ENCODE measurements at places on chromosomes 3 and 15.

GRCh38 chr15:82966671-82967071 lies 14.2 kb upstream of the HOMER2 start:
- no peak for DNase-seq

DNA sequence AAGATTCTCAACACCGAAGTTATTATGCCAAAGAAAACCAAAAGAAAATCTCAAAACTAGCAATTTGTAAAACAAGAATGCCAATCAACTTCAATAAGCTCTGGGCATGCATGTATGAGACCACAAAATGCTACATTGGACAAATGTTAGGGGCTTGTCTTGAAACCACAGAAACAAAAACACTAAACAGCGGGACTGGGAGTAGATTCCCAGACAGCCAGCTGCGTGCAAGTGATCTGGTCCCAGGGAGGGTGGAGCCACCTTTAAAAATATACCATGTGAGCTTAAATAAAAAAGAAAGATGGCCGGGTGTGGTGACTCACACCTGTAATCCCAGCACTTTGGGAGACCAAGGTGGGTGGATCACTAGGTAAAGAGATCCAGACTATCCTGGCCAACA lies 163.6 kb upstream of the PRICKLE2 start:
- DNase-seq: no peak

DNA sequence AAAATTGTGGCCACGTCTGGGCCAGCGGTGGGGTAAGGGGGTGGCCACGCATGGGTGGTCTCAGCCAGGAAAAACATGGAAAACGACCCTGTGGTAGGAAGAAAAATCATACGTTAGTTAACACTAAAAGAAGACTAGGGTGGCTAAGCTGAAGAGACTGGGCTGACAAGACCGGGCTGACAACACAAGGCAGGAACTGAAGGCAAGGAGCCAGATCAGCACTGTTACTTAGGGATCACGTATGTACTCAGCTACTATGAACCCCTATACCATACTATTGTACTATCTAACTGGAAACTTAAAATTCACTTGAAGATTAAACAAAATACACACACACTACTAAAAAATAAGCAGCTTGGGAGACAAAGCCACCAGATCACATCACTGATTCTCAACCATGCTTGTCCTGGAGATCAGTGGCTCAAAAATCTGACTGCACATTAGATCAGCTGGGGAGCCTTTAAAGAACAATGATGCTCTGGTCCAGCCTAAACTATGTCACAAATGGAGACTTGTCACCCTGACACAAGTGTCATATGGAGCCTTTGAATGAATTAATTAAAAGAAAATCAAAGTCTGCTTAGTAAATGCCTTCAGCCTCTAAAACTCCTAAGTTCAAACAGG lies 442.2 kb downstream of the SHQ1 start:
- no peak for DNase-seq

GRCh38 chr3:30944124-30944523 lies 49.7 kb upstream of the GADL1 start:
- no peak for DNase-seq
